Esophagus squamous epithelium (tissue), 5 donors: ENCODE measurements at places on chromosomes 5 and 9.

GRCh38 chr5:149015126-149015525 lies 47.7 kb downstream of the SH3TC2 start:
- DNase-seq = no peak

DNA sequence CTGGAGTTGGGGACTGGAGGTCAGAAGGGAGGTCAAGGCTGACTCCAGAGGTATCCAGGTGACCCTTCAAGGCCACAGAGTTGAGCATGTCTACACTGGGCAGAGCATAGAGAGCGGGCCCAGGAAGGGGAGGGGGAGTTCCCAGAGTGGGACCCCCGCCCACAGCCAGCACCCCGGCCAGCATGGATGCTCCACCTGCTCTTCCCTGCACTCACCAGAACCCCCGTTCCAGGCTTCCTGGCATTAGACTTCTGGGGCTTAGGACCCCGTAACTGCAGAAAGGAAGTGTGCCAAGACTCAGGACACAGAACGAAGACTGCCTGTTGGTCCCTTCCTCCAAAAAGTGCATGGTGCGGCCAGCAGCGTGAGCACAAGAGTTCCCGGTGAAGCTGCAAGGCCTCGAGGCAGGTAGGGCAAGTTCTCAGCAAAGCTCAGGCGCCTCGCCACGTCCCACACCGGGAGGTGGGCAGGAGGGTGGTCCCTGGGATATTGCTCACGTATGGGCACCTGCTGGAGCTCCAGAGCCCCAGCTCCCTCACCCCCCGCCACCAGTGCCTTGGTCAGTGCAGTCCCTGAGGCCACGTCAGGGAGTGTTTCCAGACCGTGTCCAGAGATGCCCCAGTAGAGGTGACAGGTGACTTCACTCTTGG lies 13.8 kb downstream of the ABO start:
- DNase-seq = no peak

DNA sequence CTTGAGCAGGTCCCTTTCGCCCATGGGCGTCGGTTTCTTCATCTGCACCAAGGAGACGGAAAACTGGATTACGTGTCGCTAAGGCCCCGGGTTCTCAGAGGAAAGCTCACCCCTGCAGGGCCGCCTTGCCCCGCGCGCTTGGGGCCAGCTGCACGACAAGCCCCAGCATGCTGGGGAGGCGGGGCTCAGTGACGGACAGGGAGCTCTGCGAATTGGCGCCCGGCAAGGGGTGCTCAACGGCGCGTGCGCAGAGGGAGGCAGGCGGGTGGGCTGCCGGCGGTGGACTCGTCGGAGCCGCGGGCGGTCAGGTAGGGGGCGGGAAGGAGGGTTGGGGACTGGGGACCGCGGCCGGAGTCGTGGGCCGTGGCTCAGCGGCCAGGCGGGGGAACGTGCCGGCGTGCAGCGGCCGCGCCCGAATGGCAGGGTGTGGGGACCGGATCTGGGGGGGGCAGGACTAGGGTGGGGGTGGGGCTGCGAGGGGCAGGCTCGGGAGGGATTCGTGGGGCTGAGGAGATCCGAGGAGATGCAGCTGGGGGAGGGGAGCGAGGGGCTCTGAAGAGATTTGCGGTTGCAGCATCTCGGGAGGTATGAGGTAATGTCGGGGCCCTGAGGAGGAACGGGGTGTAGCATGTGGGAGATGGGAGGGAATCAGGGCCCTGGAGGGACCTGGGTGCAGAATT lies at the start of gene TRIM32:
TRIM32 (plus strand) TSS at position 232 of the 680 bp plus-strand sequence. CDS start 10,438 bp downstream, outside the sequence.
- peak; percentile 17 for DNase-seq

DNA sequence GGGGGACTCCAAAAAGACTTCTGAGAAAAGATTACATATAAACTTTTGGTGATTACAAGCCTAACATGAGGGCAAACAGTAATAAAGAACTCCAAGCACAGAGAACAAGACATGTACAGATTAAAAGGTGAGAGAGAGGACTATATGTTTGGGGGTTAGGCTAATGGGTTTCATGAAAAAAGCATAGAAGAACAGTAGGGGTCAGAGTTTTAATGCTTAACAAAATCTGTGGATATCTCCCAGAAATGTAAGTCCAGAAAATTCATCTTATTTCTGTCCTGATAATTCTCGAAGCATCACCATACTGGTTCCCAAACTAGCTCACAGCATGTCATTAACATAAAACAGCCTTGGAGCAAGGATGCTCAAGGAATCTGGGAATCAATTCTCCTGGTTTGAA lies 137.2 kb downstream of the ARRDC3 start:
- DNase-seq = no peak

GRCh38 chr5:33531824-33532223 lies 91.1 kb downstream of the TARS1 start:
- DNase-seq = no peak

DNA sequence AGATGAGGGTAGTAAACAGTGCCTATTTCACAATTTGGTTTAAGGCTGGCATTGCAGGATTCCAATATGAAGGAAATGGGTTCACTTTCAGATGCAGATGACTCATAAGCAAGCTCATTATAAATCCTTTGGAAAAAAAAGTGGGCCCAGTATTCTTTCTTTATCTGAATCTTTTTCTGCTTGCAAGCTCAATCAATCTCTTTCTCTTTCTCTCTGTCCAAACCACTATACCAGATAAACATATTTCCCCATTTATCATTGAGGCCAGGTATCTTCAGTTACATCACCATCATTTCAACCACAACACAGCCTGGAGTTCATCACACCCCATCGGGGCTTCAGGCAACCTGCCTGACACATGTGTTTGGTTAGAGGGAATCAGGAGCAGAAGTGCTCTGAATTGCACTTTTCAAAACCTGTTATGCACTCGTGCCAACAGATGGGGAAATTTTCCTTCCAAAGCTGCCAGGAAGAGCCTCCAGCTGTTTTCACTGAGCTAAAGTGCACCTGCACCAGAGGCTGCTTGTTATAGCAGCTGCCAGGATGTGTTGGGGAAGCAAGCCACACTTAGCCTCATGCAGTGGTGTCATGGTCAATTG lies 30.0 kb upstream of the MAMDC2 start:
- DNase-seq = no peak

DNA sequence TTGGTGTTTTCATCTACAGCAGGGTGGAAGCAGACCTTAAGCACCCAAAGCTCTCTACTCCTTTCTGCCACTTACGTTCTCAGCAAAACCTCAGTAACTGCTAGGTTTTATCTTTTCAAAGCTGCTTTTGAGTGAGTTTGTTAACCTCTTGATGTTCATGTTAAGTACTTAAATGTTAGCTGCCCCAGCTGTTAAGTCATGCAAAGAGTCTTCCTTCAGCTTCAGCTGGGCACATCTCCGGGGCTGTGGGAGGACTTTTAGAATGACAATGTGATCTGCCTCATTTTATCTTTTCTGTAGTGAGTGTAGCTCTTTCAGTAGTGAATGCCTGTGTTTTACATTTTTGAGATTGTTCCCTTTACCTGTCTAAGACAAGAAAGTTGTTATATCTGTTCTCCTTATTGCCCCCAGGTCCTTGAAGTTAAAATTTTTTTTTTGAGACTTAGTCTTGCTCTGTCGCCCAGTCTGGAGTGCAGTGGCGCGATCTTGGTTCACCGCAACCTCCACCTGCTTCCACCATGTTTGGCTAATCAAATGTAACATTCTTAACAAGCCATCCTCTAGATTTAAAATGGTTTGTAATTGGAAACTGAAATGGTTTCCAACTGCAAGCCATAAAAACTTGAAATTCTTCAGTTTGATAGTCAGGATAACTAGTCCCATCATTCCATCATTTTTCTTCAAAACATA lies 19.6 kb downstream of the KDM4C start:
- no peak for DNase-seq

DNA sequence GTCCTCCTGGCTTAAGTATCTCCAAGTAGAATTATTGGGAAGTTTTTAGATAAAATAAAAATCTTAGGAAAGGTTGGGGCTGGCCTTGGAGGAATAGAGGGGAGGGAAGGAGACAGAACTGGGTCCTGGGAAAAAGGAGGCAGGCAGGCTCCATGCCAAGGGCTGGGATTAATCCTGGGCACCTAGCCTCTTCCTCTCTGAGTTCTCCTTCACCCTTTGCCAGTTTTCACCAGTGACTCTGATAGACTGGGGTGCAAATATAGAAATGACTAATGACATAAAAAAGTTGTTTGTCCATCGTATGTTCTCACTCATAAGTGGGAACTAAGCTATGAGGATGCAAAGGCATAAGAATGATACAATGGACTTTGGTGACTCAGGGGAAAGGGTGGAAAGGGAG lies 81.9 kb downstream of the RMI1 start:
- no peak for DNase-seq

DNA sequence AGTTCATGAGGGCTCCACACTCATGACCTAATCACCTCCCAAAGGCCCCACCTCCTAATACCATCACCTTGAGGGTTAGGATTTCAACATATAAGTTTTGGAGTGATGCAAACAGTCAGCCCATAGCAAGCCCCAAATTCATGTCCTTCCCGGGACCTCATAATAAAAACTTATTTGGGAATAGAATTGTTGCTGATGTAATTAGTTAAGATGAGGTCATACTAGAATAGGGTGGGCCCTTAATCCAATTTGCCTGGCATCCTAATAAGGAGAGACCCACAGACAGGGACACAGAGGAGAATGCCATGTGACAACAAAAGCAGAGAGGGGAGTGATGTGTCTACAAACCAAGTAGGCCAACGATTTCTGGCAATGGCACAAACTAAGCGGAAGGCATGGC lies 347.1 kb downstream of the ARHGEF28 start:
- DNase-seq = no peak

GRCh38 chr5:32627219-32627870 lies 42.0 kb downstream of the SUB1 start:
- no peak for DNase-seq

GRCh38 chr5:155189981-155190380 lies 176.4 kb downstream of the KIF4B start:
- no peak for DNase-seq

DNA sequence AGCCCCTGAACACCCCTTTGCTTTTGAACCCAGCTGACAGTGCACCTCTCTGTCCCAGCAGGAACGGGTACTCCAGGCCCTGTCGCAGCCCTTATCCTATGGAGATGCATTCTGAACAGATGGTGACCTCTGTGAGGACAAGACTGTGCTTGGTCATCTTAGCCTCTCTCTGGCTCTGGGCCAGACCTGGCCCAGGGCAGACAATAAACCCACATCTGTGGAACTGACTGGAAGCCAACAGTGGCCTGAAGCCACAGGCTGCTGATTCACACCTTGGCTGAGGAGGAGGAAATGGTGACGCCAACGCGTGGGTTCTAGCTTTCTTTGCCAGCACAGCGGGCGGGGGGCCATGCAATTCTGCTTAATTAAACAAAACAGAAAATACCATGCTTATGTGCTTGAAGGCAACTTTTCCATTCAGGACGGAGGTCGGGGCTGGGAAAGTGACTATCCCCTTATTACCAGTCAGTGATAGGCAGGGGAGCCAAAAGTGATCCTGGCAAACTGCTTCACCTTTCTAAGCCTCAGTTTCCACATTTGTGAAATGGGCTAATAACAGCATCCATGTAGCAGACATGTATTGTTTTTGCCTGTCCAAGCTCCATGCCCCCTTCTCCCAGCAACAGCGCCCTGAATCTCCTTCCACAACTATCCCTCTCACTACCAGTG lies 10.8 kb downstream of the SH3PXD2B start:
- no peak for DNase-seq

GRCh38 chr9:121217609-121218292 lies 16.1 kb upstream of the RAB14 start:
- no peak for DNase-seq

DNA sequence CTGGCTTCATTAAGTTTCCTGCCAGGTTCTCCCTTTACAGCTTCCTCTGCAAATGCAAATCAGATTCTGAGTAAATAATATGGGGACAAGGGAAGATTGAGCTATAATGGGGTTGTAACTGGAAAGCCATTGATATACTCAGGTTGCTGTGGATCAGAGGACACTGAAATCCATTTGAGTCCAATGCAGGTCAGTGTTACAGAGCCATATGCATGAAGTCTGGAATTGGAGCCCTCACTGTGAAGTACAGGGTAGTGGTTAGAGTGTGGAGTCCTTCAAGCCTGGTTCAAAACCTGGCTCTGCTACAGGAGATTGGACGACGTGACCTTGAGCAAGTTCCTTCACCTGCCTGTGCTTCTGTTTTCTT lies 48.7 kb downstream of the TIMD4 start:
- no peak for DNase-seq

- no peak for DNase-seq
These were observed at the start of gene HBEGF for GRCh38 chr5:140346348-140347221. TSS of gene HBEGF (minus strand) at chr5:140346603. CDS start at chr5:140346328, 275 bp downstream.

DNA sequence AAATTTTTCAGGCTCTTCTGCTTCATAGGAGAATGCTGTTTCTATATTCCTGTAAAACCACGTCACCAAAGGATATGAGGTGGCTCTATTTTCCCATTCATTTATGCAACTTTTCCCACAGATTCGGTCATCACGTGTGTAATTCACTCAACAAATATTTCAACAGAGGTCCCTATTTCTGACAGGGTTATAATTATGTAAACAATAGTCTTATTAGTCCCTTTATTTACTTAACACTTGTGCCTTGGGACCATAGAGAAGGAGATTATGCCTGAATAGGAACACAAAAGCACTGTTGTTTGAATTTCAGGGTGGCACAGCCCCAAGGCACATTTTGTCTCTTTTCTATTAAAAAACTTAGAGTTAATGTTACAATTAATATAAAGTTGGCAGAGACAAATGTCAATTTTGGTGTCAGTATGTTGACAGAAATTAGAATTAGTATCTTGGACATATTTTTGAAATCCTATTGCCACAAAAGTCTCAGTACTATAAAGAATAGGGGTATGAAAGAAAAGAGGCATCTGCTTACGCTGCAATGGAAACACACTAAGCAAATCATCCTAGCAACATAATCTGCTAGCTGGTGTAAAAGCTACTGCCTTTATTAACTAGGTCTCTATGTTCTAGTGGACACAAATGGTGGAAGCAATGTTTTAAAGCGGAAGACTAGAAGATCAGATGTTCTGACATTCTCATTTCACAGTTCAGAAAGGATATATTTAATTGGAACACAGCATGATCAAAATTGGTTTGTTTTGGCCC lies 229.1 kb upstream of the TBCA start:
- no peak for DNase-seq

- no peak for DNase-seq
These were observed 12.6 kb upstream of the TCF7 start for GRCh38 chr5:134101686-134102439.

GRCh38 chr5:18216729-18217128 lies 582.5 kb downstream of the TAF11L14 start:
- DNase-seq = no peak

DNA sequence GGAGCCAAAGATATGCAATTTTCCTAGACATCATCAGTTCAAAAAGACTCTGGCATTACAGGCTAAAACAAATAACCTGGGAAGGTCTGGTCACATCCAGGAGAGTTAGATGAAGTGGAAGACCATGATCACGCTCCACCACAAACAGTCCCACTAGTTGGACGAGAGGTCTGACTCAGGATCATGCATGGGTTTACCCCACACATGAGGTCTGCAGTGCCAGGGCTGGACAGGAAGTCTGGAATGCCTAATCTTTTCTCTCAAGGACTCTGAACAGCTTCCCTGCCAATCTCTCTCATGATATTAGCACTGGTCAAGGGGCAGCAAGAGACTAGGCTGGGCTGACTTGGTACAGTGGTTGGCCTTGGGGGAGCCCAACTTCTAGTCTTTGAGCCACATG lies 7.1 kb downstream of the PRUNE2 start:
- DNase-seq = no peak

GRCh38 chr5:177103523-177104253 lies 17.0 kb downstream of the FGFR4 start:
- DNase-seq = no peak
